ENCODE measurements at places on chromosomes 5 and 9.

- no peak for DNase-seq
These were observed 543 bp upstream of the ANKRD33B start for GRCh38 chr5:10563110-10563944.

- no peak for DNase-seq
These were observed 129.0 kb downstream of the MUSK start for GRCh38 chr9:110797611-110798010.

- no peak for DNase-seq
These were observed 126.5 kb upstream of the ABCA1 start for GRCh38 chr9:105054491-105054890.

GRCh38 chr9:135671591-135672041 is 8.5 kb downstream of the LCN9 start:
- no peak for DNase-seq

DNA sequence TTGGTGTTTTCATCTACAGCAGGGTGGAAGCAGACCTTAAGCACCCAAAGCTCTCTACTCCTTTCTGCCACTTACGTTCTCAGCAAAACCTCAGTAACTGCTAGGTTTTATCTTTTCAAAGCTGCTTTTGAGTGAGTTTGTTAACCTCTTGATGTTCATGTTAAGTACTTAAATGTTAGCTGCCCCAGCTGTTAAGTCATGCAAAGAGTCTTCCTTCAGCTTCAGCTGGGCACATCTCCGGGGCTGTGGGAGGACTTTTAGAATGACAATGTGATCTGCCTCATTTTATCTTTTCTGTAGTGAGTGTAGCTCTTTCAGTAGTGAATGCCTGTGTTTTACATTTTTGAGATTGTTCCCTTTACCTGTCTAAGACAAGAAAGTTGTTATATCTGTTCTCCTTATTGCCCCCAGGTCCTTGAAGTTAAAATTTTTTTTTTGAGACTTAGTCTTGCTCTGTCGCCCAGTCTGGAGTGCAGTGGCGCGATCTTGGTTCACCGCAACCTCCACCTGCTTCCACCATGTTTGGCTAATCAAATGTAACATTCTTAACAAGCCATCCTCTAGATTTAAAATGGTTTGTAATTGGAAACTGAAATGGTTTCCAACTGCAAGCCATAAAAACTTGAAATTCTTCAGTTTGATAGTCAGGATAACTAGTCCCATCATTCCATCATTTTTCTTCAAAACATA is 19.6 kb downstream of the KDM4C start:
- DNase-seq = no peak
